ENCODE measurements at places on chromosomes 1 and 21.
A peak's percentile ranks its signal among the peaks of the same experiment; 100 is the strongest.

- DNase-seq = no peak
These were observed 1.5 kb upstream of the ARHGEF10L start for GRCh38 chr1:17538010-17538409.

- DNase-seq = no peak
These were observed 5.7 kb downstream of the TAL1 start for GRCh38 chr1:47226121-47226838.

DNA sequence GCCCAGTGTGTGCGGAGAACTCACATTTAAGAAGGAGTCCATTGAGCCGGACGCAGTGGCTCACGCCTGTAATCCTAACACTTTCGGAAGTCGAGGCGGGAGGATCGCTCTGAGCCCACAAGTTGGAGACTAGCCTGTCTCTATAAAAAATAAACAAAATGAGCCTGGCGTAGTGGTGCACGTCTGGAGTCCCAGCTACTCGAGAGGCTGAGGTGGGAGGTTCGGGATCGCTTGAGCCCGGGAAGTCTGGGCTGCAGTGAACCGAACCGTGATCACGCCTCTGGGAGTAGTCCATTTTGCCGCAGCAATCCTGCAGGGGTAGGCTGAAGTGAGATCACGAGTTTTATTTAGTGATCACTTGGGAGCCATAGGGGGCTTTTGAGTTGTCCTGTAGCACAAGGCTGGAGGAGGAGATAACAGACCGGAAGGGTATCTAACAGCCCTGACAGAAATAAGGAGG is 497 bp upstream of the FUCA1 start:
- no peak for DNase-seq

DNA sequence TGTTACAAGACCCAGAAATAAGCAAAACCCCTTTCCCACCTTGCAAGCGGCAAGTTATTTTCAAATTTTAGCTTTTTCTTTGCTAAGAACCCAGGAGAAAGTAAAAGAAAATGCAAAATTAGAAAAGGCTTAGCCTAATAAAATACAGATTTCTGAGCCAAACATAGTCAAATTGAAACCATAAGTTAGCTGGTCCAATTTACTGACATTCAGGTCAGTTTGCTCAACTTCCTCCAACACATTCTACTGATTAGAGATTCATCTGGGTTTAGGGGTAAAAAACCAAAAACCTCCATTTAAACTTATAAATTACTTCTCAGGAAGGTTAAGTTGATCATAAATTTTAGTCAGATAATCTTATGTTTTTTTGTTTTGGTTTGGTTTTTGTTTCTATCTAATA is 701.8 kb upstream of the CXADR start:
- DNase-seq = no peak

- DNase-seq = peak; percentile 41
These were observed 45.0 kb upstream of the KIRREL1 start for GRCh38 chr1:157948312-157949073.

DNA sequence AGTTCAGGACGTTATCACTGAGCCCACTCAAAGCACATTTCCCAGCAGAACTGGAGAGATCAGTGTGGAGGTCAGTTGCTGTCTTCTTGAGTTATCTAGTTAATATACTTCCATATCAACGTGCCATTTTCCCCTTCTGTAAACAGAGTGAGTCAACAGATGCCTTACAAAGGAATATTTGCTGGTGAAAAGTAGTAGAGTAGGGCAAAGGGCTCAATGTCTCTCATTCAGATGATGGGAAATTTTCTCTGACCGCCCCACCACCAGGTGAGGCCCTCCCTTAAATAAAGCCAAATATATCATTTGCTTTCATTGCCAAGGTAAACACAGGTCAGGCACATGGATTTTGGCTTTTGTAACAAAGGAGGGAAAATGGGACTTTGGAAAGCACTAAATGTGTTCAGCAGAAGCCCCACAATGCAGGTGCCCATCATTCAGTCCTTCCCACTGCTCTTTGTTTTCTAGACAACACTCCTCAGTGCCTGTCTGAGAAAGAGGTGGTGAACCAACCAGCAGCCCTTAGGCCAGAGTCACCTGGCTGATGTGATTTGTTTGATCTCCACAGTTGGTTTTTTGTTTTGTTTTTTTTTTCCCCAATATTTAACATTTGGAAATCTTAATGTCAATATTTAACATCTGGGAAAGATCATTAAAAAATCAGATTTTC is 40.5 kb upstream of the SAMD13 start:
- no peak for DNase-seq

DNA sequence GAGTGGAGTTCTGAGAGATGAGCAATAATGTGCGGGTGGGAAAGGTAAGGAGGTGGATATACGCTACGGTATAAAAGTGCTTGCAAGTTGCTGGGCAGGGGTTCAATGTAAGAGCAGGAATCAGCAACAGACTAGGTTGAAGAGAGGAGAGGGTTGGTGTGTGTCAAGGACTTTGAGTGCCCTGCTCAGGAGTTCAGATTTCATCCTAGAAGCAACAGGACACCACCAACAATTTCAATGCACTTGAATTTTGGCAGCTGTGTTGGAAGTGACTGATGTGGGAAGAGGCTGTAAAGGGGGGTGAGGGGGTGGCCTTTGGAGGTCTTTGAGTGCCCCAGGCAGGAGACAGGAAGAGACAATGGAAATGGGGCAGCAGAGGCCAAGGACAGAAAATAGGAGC is 57.3 kb downstream of the RHOU start:
- no peak for DNase-seq

- DNase-seq = no peak
These were observed 41.6 kb upstream of the SLC2A1 start for GRCh38 chr1:43000271-43000670.

- no peak for DNase-seq
These were observed 41.1 kb upstream of the DUSP10 start for GRCh38 chr1:221782970-221783369.

GRCh38 chr1:229732061-229732460 is 106.0 kb downstream of the URB2 start:
- DNase-seq = no peak

GRCh38 chr1:160114085-160114484 is 1.5 kb upstream of the ATP1A2 start:
- no peak for DNase-seq

- DNase-seq = no peak
These were observed 1039.9 kb downstream of the KCNT2 start for GRCh38 chr1:195568389-195568788.

Measured in cardiac fibroblast (primary cell).